ENCODE measurements at places on chromosomes 11 and 22.
A peak's percentile ranks its signal among the peaks of the same experiment; 100 is the strongest.

DNA sequence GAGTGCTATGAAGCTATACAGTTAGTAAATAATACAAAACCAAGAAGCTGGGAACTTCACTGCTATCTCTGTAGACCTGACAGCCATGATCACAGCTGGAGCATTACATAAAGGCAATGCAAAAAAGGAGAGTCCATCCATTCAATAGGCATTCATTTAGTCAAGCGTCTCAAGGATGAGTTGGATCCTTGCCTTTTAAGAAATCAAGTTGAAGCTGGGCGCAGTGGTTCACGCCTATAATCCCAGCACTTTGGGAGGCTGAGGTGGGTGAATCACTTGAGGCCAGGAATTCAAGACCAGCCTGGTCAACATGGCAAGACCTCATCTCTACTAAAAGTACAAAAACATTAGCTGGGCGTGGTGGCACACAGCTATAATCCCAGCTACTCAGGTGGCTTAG is 48.1 kb upstream of the ALKBH3 start:
- no peak for DNase-seq

DNA sequence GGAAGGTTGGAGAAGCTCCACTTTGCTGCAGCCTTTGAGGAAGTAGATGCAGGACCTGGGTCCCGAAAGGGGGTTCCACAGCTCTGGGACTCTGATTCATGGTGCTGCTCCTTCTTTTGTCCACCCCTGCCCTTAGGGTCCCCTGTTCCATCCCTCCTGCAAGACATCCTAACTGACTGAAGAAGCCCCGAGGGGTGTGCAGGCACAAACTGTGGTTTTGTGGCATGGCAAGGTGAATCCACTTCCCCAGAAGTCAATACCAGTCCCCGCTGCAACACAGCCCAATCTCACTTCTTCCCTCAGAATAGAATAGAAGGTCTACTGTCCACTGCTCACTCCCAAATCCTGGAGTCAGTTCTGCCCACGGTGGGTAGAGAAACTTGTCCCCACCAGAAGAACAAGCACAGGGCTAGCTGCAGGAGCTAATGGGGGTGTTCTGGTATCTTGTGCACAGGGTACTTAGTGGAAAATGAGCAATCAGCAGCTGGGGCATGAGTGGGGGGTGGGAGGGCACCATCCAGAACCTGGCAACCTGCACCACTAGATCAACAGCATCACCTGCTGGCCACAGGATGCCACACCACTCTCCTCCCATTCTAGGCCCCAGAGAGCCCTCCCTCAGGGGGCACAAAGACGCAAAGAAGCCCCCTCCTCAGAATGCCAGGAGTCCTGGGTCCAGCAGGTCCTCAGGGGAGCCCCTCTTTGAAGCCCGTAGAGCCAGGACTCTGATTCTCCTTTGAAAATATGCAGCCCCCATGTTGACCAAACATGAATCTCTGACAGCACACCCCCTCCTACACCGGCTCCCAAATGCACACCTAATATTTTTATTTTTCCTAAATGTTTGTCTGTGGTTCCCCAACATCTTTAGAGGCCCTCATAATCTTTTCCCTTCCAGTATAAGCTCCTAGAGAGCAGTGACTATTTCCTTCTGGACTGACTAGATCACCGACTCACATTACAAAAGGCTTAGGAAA is 14.1 kb downstream of the SPATA19 start:
- no peak for DNase-seq

DNA sequence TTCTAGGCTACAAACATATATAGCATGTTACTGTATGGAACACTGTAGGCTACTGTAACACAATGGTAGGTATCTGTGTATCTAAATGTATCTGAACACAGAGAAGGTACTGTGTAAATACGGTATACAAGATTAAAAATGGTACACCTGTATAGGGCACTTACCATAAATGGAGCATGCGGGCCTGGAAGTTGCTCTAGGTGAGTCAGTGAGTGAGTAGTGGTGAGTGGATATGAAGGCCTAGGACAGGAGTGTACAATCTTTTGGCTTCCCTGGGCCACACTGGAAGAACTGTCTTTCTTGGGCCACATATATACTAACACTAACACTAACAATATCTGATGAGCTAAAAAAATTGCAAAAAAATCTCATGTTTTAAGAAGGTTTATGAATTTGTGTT is 21.4 kb downstream of the RNF141 start:
- DNase-seq, result no peak

DNA sequence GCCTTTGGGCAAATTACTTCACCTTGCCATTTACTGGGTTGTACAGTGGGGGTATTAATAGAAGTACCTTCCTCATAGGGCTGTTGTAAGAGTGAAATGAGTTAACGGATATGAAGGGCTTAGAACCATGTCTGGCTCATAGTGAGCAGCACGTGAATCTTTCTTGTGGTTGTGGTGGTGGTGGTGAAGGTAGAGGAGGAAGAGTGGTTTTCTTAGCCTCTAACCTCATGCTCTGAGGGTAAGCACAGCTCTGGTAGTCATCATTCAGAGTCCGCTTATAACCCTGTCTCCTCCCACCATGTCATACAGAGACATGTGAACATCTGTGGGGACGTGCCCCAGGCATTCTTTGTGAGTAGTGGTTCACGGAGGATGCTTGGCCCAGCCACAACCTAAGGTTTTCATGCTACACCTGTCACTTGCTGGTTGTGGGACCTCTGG is 43.6 kb downstream of the TEAD1 start:
- peak; percentile 74 for DNase-seq

GRCh38 chr11:134535029-134536025 is 123.3 kb upstream of the B3GAT1 start:
- DNase-seq, result no peak

DNA sequence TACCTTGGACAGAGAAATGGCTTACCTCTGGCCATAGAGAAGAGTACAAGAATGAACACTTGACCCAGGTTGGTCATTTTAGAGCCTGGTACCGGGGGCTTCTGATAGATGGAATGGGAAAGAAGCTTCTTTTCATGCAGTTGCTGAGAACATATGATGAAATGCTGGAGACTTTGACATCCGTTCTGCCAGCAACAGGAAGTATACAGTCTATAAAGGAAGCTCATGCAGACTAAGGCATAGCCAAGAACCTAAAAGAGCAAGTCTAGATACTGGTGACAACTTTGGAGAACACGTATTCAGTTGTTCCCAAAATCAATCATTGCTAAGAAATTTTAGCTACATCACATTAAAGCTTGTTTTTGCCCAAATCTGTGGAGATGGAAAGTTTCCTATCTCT is 894.6 kb downstream of the METTL15 start:
- no peak for DNase-seq

- peak; percentile 76 for DNase-seq
These were observed 23.4 kb upstream of the PIK3C2A start for GRCh38 chr11:17230867-17231851.

GRCh38 chr11:117809236-117810055 is 12.4 kb upstream of the DSCAML1 start:
- no peak for DNase-seq

GRCh38 chr11:88015170-88015569 is 160.1 kb downstream of the RAB38 start:
- no peak for DNase-seq

GRCh38 chr11:60842668-60843600 is 1.0 kb downstream of the CCDC86 start:
- no peak for DNase-seq

DNA sequence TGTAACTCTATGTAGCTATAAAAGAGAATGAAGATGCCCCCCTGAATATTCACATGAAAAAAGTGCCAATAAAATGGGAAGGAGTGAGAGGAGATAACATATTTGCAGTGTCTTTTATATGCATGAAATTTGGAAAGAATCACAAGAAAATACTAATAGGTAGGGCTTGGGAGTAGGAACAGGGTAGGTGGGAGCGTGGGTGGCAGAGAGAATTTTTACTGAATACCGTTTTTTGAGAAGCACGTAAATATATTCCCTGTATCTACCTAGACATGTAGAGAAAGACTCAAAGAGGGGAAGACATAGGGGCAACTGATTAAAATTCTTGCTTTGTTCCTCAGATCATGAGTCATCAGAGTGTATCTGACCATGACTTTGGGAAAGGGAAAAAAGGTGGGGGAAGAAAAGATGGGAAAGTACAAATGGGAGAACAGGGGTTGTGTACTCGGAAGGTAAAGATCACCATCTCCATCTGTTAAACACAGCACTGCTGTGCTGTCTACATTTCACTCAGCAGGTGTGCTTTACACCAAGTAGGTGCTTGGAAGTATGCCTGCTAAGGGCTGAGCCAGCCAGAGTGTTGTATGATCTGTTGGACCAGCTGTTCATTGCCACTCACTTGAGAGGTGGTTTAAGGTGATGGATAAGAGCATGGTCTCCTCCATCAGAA is 16.0 kb downstream of the PRR5L start:
- DNase-seq, result no peak

DNA sequence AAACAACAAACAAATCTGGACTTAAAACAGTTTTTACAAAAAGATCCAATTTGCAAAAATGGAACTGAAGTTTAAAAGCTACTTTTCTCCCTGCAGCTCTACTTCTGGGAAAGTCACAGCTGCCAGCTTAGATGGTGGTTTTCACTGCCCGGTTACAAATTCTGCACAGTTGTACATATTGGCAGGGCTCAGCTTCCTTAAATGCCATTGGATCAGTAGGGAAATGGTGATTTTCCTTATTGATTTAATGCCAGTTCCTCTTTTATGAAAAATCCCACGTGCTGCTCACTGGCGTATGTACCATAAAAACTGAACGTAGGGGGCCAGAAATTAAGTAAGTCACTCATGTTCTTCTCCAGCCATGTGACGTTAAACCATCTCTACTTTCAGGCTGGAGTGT is 22.8 kb downstream of the GRAP2 start:
- no peak for DNase-seq

- no peak for DNase-seq
These were observed 6.6 kb upstream of the RPS6KA4 start for GRCh38 chr11:64352099-64352994.

GRCh38 chr11:16771350-16772140 is 33.1 kb downstream of the C11orf58 start:
- DNase-seq, result no peak

DNA sequence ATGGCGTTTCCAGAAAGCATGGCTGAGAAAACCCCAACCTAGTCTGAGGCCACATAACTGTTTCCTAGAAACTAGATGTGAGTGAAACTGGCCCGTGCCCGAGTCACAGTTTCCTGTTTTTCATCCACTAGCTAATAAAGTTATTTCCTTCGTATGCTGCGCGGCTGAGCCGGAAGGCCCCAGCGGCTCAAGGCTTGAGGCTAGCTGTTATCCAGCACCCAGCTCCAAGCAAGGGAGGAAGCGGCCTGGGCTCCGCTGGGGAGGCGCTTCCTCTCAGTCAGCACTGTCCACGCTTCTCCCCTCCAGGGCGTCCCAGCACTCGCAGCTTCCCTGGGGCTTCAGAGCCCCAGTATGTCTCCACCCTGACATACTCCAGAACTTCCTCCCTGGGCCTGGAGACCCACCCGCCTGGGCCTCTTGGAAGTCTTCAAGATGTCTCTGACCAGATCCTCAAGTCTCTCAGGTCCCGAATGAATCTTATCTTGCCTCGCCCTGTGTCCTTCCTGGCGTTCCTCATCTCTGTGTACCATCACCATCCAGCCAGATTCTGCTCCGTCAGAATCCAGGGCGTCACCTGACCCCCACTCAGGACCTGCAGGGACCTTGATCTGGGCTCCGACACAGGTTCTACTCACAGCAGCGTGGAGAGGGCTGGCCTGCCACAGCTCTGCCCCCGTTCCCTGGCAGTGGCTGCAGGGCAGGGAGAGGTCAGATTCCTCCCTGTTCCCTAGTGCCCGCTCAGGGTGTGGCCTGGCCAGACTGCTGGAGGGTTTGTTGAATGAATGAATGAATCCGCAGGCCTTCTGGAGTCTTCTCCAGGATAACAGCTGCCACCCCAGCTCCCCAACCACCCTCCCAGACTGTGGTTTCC is 81.9 kb downstream of the LRRC32 start:
- DNase-seq, result no peak
